Psoas muscle (tissue), 8 donors: ENCODE measurements at places on chromosomes 5 and 9. TPM values are rescaled to one million over a fixed set of nuclear protein-coding genes. Genes with fewer than 3 reads are reported as not detected.

ANKRD31 gene
- not detected for polyA plus RNA-seq

FBXL7 gene
- 1.9 TPM for polyA plus RNA-seq

ADAMTS16 gene
- polyA plus RNA-seq = 0.04 TPM

KIF12 gene
- polyA plus RNA-seq = not detected

UGCG gene
- polyA plus RNA-seq = 8.5 TPM

CAPSL gene
- not detected for polyA plus RNA-seq

SAPCD2 gene
- polyA plus RNA-seq = not detected

CCIN gene
- 0.04 TPM for polyA plus RNA-seq

EFNA5 gene
- 0.32 TPM for polyA plus RNA-seq

FOXD4L4 gene
- polyA plus RNA-seq = not detected

FBN2 gene
- not detected for polyA plus RNA-seq

PARP8 gene
- polyA plus RNA-seq = 0.52 TPM

DOCK8 gene
- polyA plus RNA-seq = 0.82 TPM

HCN1 gene
- not detected for polyA plus RNA-seq

ACTBL2 gene
- polyA plus RNA-seq = not detected

SOWAHA gene
- polyA plus RNA-seq = 0.06 TPM

DNA sequence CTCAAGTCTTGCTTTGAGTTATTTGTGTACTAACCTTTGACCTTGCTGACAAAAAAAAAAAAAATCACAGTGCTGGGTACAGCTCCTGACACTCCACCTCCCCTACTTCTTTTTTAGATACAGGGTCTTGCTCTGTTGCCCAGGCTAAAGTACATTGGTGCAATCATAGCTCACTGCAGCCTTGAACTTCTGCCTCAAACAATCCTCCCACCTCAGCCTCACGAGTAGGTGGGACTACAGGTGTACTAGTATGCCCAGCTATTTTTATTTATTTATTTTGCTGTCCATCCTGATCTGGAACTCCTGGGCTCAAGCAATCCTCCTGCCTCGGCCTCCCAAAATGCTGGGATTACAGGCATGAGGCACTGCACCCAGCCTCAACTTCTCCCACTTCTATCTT, 57.2 kb upstream of the KCNMB1 start:
- no peak for DNase-seq

DNA sequence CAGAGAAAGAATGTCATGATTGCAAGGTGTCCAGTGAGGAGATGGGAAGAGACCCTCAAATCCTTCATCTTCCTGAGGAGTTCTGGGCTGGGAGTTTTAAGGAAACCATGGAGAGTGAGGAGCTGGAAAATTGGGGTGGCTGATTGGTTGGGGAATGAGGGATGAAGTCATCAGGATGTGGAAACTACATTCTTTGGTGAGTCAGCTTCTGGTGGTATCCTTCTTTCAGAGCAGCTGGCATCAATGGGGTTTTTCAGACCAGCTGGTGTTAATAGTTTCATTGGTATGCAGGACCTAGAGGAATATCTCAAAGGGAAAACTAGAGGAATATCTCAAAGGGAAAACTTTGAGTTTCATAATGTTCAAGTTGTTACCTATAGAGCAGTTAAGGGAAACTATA, 45.2 kb downstream of the RNF180 start:
- no peak for DNase-seq

GRCh38 chr5:146107901-146108300, 2.5 kb upstream of the PLAC8L1 start:
- no peak for DNase-seq

DNA sequence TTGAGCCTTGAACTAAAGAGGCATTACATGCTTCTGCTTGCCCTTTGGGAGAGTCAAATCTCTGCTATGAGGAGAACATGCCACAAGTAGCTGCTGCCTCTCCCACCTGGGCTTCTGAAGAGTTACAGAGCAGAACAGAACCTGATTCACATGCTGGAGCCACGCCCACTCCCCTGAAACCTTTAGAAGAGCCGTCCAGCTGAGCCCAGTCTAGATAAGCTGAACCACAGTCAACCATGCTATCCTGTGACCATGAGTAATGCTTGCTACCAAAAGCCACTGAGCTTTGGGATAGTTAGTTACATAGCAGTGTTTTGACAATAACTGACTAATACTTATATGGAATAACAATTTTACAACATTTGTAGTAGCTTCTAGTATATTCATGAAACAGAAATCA, 111.0 kb upstream of the VCAN start:
- DNase-seq = no peak

GRCh38 chr9:8858596-8859161, 1059.1 kb upstream of the DMAC1 start:
- no peak for DNase-seq

- no peak for DNase-seq
These were observed 16.3 kb downstream of the ECPAS start for GRCh38 chr9:111467778-111468367.

- DNase-seq = no peak
These were observed 12.4 kb upstream of the UBAC1 start for GRCh38 chr9:135973277-135974219.

GRCh38 chr5:72301557-72301956, 18.5 kb downstream of the MRPS27 start:
- DNase-seq = no peak

- DNase-seq = no peak
These were observed 100.5 kb upstream of the SPATA31D4 start for GRCh38 chr9:81827616-81828296.

GRCh38 chr5:94422812-94423211, 195.6 kb downstream of the KIAA0825 start:
- DNase-seq = no peak

DNA sequence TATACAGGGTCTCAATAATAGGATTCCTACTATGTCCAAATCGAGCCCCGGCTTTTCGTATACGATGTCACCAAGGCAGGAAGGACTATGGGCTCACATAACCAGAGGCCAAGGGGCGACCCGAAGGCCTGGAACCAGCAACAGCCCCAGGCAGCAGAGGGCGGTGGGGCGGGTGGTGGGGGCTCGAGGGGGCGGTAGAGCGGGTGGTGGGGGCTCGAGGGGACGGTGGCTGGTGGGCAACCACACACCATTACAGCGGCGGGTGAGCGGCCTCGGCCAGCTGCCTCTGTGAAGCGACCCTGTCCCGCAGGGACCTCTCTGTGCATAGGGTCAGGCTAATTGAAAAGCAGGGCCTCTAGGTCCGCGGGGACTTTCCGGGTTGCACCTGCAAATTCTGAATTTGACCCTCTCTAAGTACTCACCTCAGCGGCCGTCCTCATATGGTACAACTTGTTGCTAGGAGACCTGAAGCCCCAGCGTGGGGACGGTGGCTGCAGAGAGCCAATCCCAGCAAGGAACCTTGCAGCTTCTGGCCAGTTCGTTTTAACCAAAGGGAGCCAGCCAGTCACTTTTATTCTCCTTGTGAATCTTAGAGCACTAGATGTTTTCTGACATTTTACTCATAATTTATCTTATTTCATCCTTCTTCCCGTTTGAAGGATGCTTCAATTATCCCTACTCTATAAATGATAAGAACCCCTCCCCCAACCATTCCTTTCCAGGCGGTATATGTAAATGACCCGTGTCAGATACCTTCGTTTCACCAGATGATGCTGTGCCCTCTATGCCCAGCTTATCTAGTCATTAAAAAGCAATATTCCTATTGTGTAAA, at the start of gene NME5:
TSS of gene NME5 (minus strand) at position 480 of the 832 bp plus-strand sequence. CDS start 648 bp downstream, outside the sequence.
- DNase-seq = peak; percentile 76

DNA sequence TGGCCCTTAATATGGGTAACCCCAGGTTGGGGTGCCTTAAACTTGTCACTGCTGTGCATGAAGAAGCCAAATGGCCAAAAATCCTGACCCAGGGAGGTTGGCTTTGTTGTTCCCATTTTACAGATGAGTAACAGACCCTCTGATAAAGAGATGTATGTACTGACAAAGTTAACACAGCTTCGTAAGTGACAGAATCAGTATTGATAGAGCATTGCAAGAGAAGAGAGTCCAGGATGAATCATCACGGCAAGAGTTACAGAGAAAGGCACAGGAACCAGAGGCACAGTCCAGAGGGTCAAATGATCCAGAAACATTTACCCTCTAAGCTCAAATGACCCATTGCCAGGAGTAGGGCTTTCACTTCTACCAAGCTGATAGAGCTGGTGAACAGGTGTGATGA, 103.8 kb upstream of the SMC2 start:
- DNase-seq = no peak

DNA sequence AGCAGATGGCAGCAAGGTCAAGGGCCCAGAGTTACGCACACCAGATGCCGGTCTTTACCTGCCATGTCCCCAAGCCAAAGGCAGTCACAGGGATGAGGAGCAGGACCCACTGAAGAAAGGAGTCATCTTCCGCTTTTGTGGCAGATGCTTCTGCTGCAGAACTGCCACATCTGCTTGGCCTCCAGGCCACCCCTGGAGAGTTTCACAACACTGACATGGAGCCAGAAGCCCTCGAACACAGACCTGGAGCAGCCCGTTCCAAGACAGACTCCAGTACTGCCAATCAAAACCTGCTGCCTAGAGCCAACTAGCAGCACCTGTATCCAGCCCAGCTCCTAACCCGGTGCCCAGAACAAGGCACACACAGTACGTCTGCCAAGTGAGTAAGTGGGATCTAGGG, 1.5 kb downstream of the SURF1 start:
- no peak for DNase-seq

GRCh38 chr9:89815061-89815902, 210.5 kb downstream of the GADD45G start:
- DNase-seq = no peak

- DNase-seq = no peak
These were observed 571.1 kb upstream of the ZNF608 start for GRCh38 chr5:125317536-125317995.

DNA sequence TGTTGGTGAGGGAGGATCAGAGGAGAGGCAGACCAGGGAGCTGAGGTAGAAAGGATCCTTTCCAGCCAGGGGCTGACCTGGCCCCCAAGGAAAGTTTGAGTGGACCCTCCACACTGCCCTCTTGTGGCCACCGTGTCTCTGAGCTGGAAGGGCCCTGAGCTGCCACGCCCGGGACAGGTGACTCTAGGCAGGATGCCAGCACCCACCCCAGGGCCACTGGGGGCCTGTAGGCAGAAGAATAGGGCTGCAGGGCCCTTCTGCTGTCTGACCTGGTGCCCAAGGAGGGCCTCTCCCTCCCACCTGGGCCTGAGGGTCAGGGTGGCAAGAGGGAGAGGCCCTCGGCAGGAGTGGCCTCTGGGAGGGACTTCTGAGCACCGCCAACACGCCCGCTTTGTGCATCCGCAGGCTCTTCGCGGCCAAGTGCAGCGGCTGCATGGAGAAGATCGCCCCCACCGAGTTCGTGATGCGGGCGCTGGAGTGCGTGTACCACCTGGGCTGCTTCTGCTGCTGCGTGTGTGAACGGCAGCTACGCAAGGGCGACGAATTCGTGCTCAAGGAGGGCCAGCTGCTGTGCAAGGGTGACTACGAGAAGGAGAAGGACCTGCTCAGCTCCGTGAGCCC, 76.8 kb downstream of the LMX1B start:
- DNase-seq = peak; percentile 46

- DNase-seq = peak; percentile 5
These were observed 92.0 kb downstream of the PHF2 start for GRCh38 chr9:93668261-93668871.

DNA sequence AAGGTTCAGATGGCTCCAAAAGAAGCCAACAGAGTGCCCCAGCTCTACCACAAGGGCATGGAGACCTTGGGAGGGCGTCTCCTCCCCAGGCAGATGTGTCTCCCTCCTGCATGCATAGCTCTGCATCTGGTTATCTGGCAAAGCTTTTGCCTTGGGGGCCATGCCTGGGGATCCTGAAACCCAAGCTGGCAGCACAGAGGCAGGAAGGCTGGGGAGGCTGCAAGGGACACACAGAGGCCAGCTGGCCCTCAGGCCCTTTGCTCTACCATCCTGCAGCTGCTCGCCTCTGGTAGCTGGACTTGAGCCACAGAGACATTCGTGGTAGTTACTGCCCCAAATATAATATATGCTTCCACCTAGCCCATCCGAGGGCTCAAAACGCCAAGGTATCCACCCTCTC, 3.9 kb downstream of the SEPTIN8 start:
- no peak for DNase-seq

DNA sequence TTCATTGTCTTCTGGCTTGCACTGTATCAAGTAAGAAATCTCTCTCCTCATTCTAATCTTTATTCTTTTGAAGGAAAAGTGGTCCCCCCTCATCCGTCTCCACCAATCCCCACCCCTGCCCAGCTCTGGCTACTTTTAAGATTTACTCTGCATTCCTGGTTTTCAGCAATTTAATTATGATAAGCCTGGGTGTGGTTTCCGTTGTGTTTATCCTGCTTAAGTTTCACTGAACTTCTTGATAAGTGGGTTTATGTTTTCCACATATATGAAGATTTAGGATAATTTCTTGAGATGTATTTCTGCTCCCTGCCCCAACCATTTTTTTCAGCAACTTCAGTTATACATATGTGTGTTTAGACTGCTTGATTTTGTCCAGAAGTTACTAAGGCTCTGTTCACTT, 46.5 kb downstream of the PTBP3 start:
- no peak for DNase-seq

GRCh38 chr9:79555474-79556089, 16.2 kb upstream of the TLE4 start:
- DNase-seq = no peak

- DNase-seq = no peak
These were observed 97.7 kb downstream of the FNBP1 start for GRCh38 chr9:129945314-129945713.

GRCh38 chr5:74432216-74432615, 208.3 kb downstream of the ENC1 start:
- no peak for DNase-seq

- DNase-seq = no peak
These were observed 68.2 kb downstream of the EBF1 start for GRCh38 chr5:159031513-159031912.

- DNase-seq = no peak
These were observed 28.0 kb downstream of the ISOC1 start for GRCh38 chr5:129122560-129122959.

DNA sequence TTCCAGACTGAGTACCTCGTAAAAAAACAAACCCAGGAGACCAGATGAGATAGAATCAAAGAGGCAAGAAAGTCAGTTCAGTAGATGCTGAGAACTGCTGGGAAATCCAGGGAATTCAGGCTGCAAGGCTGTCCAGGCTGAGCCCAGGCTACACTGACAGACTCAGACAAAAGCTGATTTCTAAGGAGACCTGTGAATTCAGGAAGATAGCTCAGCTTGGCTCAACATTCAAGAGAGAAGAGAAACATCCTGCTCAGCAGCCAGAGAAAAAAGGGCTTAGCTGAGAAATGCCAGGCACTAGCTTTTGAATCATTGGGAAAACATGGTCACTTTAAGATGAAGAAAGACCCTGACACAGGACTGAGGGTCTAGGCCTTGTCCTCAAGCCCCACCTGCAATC, 118.2 kb upstream of the SLC44A1 start:
- DNase-seq = no peak

- DNase-seq = no peak
These were observed 20.5 kb upstream of the JAK2 start for GRCh38 chr9:4964540-4964939.

DNA sequence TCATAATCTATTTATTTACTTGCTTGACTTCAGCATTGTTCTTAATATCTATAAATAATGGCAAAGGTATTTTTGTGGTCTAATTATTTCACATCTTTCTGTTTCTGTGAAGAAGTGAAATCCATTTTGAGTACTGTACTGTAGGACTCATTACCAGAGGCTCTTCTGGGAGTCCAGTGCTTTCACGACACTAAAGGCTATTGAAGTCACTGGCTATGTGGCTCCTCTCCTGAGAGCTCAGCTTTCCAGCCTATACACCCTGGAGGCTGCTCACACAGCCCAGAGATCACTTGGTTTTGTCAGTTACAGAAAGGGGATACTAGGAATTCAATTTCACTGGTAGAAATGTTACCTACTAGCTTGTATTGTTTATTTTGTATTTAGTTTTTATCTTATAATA, 547.3 kb downstream of the TAF11L14 start:
- DNase-seq = no peak

GRCh38 chr5:87268126-87268969, 665 bp downstream of the RASA1 start:
- peak; percentile 84 for DNase-seq
